Cortex of kidney (tissue), 1 donor: ENCODE measurements at places on chromosomes 5 and 9.

DNA sequence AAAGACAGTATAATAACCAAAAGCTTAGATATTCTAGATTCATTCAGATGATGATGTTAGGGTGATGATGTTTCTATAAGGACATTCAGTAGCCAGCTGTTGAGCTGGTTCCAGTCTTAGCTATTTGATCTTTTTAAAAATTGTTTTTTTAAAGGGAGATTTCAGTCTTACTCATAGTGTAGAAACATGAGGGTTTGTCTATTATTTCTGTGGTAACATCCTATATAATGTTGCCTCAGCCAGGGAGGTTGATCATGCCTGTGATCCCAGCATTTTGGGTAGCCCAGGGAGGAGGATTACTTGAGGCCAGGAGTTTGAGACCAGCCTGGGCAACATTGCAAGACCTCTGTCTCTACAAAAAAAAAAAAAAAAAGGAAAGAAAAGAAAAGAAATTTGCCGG lies 167.8 kb downstream of the DOCK2 start:
- DNase-seq = no peak

- no peak for DNase-seq
Measured at GRCh38 chr5:168696611-168697010, 117.4 kb upstream of the PANK3 start.

DNA sequence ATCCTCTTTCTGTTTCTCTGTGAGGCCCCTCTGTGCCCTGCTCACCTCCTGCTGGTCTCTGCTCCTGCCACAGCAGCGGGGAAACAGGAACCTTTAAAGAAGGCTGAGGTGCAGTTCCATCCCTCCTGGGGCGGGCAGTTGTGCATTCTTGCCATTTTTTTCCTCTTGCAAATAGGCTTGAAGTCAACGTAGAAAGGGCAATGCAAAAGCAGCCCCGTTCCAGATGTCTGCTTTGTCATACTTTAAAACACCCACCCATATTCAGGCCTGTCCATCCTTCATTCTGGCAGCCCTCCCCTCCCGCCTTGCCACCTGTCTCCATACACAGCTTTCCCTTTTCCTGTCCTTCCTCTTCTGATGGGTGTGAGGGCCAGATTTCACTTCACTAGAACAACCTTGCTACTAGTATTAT lies 65.4 kb upstream of the KLF9 start:
- DNase-seq = no peak

GRCh38 chr5:177399997-177400868 lies at the start of gene PFN3:
Gene PFN3 (minus strand): TSS chr5:177400661. CDS start chr5:177400576, 85 bp downstream.
- no peak for DNase-seq

- no peak for DNase-seq
Measured at GRCh38 chr9:79489261-79490000, 82.3 kb upstream of the TLE4 start.

GRCh38 chr5:159456722-159457465 lies 126.6 kb upstream of the IL12B start:
- no peak for DNase-seq

- no peak for DNase-seq
Measured at GRCh38 chr5:86968301-86968753, 299.4 kb upstream of the RASA1 start.

GRCh38 chr5:55603922-55604321 lies 69.2 kb upstream of the PLPP1 start:
- no peak for DNase-seq

DNA sequence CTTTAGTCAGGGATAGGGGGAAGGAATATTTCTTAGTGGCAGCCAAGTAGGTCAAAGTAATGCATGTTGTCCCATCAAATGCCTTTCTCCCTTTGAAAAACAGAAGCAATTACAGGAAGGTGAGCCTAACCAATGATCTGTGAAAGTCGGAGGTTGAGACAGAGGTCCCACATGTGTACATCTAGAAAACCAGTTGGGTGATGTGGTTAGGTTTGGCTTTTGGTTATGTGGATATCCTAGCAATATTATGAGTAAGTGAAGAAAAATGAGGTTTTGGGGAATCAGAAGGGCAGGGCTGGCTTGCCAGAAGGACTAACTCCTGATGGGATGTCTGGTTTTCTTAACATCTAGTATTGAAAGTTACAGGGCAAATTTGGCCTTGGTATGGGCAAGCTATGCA lies 63.4 kb upstream of the PALM2AKAP2 start:
- no peak for DNase-seq

- no peak for DNase-seq
Measured at GRCh38 chr5:15635289-15635616, 135.3 kb downstream of the FBXL7 start.

GRCh38 chr9:503326-503725 lies 288.7 kb downstream of the DOCK8 start:
- DNase-seq = no peak

DNA sequence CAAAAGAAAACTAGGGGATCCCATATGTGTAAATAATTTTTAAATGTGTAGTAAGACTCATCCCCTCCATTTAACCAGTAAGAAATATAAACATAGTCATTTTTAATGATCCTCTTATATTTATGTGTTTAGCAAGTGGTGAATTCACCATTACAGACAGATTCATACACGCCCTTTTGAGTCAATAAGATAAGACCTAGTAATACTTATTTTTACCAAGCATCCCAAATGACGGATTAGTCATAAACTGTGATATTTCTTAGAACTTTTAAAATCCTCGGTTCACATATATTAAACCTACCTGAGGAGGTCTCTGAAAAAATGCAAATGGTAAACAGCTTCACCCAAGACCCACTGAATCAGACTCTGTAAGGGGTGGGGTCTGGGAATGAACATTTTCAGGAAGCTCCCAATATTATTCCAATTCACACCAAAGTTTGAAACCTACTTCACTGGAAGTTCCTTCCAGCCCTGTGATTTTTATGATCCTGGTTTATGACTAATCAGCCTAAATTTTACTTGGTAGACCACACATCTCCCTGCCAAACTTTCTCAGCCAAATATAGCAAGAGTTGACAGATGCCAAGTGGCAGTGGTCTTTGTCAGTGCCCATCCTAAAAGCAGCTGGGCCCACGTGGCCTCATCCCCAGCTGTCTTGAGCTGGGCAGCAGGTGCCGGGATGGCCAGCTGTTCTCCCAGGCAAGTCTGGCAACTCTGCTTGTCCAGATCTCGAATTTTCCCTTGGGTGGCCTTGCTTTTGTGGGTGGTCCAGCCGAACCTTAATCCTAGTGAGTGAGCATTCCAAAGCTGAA lies 559.0 kb upstream of the RGMB start:
- no peak for DNase-seq

GRCh38 chr5:88518131-88519016 lies 249.7 kb upstream of the TMEM161B start:
- DNase-seq = no peak

GRCh38 chr9:73172901-73173215 lies 21.2 kb downstream of the ANXA1 start:
- DNase-seq = no peak

GRCh38 chr9:136831720-136832104 lies 10.6 kb upstream of the AJM1 start:
- no peak for DNase-seq

DNA sequence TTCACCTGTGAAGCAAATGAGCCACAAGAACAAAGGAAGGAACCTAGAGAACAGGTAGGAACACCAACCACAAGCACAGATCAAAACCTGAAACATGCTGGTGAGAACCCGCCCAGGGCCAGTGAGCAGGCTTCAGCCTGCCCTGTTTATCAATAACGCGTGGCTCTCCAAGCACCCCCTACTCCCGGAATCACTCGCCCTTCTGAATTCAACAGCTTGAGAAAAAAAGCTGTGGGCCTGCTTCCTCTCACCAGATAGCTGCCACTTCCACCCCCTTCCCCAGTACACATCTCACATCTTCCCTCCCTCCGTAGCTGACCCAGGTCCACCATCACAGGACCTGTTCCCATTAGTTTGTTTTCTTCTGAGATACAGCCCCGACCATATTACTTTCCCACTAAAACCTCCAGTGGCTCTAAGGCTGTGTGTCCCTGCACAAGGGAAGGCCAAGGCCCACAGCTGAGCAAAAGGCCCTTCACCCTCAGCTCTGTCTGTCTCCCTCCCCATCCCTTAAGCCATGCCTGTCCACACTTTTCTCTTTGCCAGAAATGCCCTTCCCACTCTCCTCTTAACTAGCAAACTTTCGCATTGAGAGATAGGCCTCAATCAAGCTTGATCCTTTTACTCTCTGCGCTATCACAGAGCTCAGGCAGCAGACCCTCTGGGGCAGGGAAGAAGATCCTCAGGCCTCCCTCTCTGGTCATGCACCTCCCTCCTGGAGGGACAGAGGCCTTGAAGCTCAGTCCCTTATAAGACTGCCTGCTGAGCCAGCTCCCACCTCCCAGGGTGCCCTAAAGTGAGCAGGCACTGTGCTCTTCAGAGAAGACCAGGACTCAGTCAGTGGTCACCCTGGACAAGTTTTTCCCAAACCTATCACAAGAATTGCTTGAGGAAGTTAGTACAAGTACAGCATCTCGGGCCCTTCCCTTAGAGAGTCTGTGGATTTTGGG lies 30.1 kb downstream of the B4GALT1 start:
- DNase-seq = no peak

DNA sequence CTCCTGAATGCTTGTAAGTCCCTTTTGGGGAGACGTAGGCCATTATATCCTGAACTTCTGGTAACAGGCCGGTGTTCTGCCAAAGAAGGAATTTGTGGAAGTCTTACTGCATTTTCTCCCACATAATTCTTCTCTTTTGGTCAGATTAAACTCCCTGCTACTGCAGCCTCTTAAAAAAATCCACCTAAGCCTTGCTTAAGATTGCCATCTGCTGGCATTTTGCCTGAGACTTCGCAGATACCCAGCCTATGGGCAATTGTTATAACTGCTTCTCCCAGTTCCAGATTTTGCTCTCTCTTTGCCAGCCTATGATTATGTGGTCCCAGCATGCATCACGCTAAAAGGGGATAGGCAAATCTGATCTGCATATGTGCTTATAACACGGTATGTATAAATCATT lies 391.6 kb upstream of the CHD1 start:
- DNase-seq = no peak

GRCh38 chr5:149177911-149178565 lies 36.7 kb downstream of the ABLIM3 start:
- no peak for DNase-seq

- DNase-seq = no peak
Measured at GRCh38 chr9:78515108-78515507, 218.2 kb downstream of the PSAT1 start.

DNA sequence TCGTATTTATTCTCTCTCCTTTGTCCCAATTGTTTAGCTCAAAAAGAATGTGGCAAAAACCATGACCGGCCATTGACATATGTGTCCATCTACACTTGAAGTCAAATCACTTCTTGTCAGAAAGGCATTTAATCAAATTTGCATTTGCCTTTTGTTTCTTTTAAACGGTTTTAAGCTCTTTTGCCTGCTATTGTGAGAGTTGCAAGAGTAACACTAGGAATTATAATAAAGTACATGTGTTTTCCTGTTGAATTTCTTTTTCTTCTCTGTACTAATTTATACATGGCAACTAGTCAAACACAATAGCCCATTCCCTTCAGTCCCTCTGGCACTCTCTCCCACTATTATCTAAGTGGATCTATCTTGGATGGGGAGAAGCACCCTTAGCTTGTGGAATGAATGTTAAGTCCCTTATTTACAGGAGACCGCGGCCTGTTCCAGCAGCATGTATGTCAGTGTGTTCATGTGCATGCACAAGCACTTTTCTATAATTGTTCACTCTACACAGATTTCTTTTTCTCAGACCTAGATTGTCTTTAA lies 3.2 kb downstream of the ADAMTSL1 start:
- no peak for DNase-seq

- DNase-seq = no peak
Measured at GRCh38 chr9:86075132-86076109, 23.9 kb downstream of the GOLM1 start.

DNA sequence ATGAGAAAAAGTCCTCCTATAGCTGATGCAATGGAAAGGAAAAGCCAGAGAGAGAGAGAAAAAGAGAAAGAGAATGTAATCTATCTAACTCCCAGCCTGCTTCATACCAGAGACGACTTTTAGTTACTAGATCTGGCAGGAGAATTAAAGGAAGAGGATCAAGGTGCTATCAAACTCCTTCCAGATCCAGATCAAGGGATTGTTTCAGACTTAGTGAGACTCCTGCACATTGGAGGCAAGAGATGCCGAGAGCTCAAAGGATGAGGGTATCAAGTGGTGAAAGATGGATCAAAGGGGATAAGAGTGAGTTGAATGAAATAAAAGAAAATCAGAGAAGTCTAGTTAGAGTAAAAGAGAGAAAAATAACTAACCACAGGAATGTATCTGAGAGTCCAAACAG lies 478.6 kb downstream of the KIF4B start:
- DNase-seq = no peak

- DNase-seq = no peak
Measured at GRCh38 chr5:145568581-145568980, 266.6 kb downstream of the PRELID2 start.

DNA sequence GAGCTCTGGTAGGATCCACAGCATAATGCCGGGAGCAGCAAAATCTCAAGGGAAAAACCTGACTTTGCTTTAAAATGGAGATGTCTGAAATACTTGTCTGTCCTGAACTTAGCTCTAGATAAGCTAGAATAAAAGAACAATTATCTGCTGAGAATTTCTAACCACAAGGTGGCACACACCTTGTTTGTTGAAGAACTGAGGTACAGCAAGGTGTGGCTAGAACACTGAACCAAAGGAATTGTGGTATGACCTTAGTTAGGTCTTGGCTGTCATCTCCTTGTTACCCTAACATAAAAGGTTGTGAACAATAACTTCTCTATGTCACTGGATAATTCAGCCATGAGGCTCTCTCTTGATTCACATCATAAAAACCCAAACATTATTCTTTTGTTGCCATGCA lies 72.3 kb upstream of the ANXA1 start:
- no peak for DNase-seq

- no peak for DNase-seq
Measured at GRCh38 chr9:128358861-128359260, 12.3 kb upstream of the URM1 start.

DNA sequence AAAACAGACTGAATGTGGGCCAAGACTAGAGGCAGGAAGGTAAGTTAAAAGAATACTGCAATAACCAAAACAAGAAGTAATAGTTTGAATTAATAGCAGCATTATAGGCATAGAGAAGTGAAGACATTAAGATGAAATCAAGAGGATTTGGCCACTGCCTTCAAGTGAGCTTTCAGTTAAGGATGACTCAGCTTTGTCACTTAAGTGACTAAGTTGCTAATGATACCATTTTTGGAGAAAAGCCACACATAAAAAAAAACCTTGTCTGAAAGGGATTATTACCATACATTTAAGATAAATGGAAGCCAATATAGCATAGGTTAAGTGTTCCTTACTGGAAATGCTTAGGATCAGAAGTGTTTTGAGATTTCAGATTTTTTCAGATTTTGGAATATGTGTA lies 57.0 kb downstream of the ECPAS start:
- no peak for DNase-seq

- no peak for DNase-seq
Measured at GRCh38 chr9:73348471-73348870, 196.8 kb downstream of the ANXA1 start.
